ENCODE measurements at places on chromosomes 6 and 20.

- DNase-seq, result peak; percentile 29
These were observed 43.6 kb upstream of the SLC32A1 start for GRCh38 chr20:38680500-38681306.

DNA sequence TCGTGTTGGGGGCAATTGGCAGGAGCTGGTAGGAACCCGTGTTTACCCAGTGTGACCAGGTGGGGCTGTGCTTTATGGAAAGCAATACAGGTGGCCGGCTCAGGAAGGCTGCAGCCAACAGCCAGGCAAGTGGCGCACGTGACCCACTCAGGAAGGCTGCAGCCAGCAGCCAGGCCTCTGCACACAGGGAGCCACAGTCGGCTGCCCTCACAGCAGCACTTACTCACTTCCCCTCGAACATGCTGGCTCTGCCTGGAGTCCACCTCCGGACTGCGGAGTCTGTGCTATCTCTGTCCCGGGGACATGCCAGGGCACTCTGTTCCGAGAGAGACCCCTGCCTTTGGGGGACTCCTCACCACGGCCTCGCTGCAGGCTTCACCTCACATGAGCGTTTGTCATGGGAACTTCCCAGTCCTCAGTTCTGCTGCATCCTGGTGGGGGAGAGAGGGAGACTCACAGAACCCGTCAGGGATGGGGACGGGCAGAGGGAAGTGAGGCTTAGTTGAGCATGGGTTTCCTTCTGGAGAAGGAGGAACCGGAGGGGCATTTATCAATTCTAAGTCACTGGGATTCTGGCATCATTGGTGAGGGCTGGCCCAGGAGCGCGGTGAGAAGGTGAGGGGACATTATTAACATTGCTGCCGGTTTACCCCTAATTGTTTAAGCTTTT is 76.8 kb downstream of the TTLL2 start:
- no peak for DNase-seq

GRCh38 chr6:109212683-109213082 is 117.4 kb downstream of the CEP57L1 start:
- DNase-seq, result no peak

- no peak for DNase-seq
These were observed 399.3 kb downstream of the KHDRBS2 start for GRCh38 chr6:61886608-61887259.

GRCh38 chr20:32534661-32535240 is 50.4 kb downstream of the NOL4L start:
- no peak for DNase-seq

GRCh38 chr6:40543146-40543545 is 44.0 kb downstream of the LRFN2 start:
- no peak for DNase-seq

- DNase-seq, result peak; percentile 30
These were observed 159.6 kb upstream of the ZNF217 start for GRCh38 chr20:53752971-53753879.

- no peak for DNase-seq
These were observed 38.5 kb downstream of the EPB41L2 start for GRCh38 chr6:131024565-131024964.

DNA sequence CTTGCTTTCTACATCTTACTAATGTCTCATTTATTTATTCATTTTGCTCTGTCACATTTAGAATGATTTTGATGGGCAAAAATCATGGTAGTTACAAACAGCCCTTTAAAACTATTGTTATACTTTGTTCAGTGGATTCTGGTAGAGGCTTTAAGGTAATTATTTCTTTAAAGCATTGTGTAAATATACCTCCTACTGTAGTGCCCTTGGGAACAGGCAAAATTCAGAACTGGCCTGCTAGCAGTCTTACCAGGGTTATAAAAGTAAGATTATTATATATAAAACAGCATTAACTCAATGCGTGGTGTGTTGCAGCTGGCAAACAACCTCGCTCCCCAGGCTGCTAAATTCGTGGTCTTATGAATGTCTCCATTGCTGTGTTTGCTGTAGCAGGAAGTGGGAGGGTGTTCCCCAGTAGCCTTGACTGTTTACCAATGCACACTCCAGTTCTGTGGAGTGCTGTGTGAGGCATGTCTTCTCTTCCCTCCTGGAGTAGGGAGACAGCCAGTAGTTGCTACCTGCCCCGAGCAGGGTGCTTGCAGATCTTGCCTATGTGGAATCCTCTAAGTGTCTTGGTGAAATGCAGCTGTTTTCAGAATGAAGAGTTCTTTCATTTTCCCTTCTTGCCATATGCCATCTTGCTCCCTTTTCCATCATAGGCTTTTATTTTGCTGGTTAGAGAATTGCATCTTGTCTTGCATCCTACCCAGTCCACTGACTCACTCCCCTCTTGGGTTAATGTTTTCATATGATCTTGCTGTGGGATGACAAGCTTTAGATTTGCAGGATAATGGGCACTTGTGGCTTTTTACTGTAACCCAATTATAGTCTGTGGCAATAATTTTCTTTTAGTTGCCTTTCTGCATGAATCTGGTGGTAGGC is 45.3 kb downstream of the IGF2R start:
- no peak for DNase-seq

GRCh38 chr6:11035616-11036350 is 8.3 kb downstream of the ELOVL2 start:
- no peak for DNase-seq

- no peak for DNase-seq
These were observed 6.7 kb downstream of the STK4 start for GRCh38 chr20:44973053-44973452.

- DNase-seq, result no peak
These were observed 5.3 kb downstream of the ARFGEF2 start for GRCh38 chr20:48926821-48927220.

DNA sequence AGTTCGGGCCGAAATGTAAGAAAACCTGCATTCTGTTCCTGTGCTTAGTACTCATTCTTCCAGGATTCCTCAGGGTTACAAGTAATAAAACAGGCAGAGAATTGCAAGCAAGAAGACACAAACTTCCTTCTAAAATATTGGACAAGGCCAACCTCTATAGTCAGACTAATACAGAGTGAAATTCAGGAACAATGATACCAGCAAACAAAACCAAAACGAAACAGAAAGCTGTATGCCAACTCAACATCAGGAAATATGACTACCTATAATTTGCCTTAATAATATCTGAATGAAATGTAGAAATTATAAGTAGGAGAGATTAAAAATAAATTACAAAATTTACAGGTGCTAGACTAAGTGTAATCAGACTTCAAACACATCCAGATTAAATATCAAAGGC is 238.8 kb downstream of the HIVEP2 start:
- no peak for DNase-seq

GRCh38 chr6:138307352-138307751 is 70.4 kb upstream of the SMIM28 start:
- DNase-seq, result no peak

DNA sequence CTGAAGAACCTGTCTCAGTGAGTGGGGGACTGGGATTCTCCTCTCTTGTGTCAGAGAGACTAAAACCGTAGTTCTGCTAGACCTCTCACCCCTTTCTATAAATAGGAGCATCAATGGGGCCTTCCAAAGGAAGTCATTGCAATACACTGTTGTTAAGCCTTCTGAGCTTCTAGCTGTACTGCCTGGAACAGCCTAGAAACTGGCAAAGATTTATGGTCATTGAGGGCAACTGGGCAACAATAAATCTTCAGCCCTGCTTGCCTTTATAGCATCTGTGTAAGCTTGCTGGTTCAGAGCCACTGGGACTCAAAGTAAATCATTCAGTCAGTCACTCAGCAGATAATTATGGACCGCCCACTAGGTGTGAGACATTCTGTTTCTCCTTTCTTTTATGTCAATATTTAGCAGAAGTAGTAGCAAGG is 53.2 kb downstream of the PPP1R14C start:
- no peak for DNase-seq

GRCh38 chr6:16238963-16239797 is 793 bp downstream of the GMPR start:
- DNase-seq, result peak; percentile 80

DNA sequence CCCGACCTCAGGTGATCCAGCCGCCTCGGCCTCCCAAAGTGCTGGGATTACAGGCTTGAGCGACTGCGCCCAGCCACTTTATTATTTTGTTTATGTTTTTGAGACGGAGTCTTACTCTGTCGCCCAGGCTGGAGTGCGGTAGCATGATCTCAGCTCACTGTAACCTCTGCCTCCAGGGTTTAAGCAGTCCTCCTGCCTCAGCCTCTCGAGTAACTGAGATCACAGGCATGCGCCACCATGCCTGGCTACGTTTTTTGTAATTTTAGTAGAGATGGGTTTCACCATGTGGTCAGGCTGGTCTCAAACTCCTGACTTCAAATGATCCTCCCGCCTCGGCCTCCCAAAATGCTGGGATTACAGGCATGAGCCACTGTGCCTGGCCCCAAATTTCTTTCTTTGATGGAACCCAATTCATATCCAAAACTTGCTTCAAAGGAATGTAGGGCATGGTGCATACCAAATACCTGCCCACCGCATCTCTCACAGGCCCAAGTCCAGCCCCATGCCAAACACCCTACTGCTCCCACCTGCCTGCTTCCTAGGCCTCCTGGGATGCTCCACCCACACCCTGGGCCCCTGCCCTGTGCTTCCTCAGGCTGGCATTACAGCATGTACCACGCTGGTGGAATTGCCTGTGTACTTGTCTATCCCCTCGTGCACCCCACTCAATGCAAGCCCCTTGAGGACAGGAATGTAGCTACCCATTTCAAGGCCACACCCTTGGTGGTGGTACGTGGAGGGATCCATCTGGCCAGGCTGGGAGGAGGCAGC is 4.9 kb upstream of the HMGA1 start:
- no peak for DNase-seq

DNA sequence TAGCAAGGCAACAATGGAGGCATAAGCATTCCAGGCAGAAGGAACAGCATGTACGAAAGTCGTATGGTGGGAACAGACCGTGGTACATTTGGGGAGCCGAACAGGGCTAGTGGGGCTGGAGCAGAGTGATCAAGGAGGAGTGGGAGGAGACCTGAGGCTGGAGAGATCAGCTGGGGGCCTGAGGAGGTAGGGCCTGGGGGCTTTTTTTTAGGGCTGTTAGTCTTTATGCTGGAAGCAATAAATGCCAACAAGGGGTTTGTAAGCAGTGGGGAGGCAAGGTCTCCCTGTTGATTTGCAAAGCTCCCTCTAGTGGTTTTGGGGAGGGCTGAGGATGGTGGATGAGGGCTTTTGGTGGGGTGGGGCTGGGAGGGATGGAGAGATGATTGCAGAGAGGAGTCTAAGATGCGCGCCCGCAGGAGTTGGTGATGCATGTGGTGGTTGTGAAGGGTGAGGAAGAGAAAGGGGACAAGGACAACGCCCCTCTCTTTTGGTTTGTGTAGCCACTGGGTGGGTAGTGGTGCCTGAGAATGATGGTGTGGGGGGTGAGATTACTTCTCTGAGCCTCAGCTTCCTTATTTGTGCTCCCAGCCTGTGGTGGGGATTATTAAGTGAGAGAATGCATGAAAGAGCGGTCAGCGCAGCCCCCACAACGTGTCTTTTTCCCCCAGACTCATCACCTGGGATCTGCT is 74.1 kb upstream of the TOX2 start:
- DNase-seq, result no peak

GRCh38 chr20:14178952-14179351 is 158.5 kb downstream of the FLRT3 start:
- DNase-seq, result no peak

DNA sequence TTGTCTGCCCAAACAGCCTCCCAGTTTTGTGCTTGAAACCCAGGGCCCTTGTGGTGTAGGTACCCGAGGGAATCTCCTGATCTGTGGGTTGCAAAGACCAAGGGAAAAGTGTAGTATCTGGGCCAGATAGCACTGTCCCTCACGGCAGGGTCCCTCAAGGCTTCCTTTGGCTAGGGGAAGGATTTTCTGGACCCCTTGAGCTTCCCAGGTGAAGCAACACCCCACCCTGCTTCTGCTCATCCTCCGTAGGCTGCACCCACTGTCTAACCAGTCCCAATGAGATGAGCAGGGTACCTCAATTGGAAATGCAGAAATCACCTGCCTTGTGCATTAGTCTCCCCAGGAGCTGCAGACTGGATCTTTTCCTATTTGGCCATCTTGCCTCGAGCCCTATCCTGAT is 791.8 kb upstream of the MANEA start:
- DNase-seq, result no peak

- no peak for DNase-seq
These were observed 27.4 kb downstream of the CBLN4 start for GRCh38 chr20:55977690-55978459.

DNA sequence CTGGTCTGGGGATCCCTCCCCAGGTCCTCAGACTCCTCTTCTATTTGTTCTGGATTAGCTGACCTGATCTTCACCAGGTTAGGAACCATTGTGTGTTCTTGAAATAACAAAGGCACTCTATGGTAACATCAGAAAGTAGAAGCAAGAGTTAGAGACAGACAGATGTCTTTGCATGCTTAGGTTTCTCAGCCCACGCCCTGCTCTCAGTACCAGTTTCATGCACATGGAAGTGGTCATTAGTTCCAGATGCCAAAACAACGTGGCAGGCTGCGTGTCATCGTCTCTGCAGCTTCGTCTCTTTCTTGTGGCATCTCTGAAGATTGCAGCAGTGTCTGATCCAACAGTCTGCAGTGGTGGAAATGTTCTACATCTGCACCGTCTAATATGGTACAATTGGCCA is 89.4 kb downstream of the PACRG start:
- DNase-seq, result no peak

GRCh38 chr6:370555-370954 is 21.0 kb upstream of the IRF4 start:
- DNase-seq, result no peak

DNA sequence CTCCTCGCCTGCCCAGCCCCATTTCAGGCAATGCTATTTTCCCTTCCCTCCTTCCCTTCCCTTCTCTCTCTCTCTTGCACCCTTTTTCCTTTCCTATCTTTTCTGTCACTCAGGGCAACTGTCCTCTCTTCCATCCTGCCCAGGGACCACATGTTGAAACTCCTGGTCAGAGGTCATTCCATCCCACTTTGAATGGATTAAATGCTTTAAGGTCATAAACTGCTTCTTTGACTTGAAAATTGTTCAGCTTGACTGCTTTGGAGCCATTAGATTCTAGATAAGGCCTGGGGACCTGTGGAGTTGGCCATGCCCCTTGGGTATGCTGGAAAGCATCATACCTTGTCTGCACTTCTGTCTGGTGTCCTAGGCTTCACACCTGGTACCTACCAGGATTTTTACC is 106.1 kb downstream of the DTNBP1 start:
- no peak for DNase-seq

GRCh38 chr20:12737900-12738299 is 270.9 kb upstream of the SPTLC3 start:
- no peak for DNase-seq

GRCh38 chr6:154696661-154697060 is 36.6 kb upstream of the SCAF8 start:
- DNase-seq, result no peak

DNA sequence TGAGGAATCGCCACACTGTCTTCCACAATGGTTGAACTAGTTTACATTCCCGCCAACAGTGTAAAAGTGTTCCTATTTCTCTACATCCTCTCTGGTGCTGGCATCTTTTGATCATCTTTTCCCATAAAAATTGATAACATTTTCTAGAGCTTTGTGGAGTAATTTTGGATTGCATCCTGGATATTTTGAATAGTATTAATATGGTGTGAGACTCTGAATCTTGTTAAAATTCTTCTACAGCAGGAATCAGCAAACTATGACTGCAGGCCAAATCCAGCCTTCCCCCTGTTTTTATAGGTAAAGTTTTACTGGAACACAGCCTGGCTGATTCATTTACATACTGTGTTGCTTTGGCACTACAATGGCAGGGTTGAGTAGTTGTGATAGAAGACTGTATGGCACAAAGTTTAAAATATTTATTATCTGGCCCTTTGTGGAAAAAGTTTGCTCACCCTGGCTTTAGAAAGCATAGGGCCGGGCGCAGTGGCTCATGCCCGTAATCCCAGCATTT is 15.0 kb upstream of the RNF8 start:
- DNase-seq, result no peak

Data from erythroblast (primary cell).